ENCODE measurements at places on chromosomes 3 and 15.

GRCh38 chr3:70550723-70551319 lies 238.4 kb upstream of the MDFIC2 start:
- peak; percentile 50 for DNase-seq

- no peak for DNase-seq
Observed at GRCh38 chr3:109784285-109784684, 446.9 kb upstream of the DPPA4 start.

GRCh38 chr3:162337630-162338029 lies 841.0 kb downstream of the OTOL1 start:
- no peak for DNase-seq

DNA sequence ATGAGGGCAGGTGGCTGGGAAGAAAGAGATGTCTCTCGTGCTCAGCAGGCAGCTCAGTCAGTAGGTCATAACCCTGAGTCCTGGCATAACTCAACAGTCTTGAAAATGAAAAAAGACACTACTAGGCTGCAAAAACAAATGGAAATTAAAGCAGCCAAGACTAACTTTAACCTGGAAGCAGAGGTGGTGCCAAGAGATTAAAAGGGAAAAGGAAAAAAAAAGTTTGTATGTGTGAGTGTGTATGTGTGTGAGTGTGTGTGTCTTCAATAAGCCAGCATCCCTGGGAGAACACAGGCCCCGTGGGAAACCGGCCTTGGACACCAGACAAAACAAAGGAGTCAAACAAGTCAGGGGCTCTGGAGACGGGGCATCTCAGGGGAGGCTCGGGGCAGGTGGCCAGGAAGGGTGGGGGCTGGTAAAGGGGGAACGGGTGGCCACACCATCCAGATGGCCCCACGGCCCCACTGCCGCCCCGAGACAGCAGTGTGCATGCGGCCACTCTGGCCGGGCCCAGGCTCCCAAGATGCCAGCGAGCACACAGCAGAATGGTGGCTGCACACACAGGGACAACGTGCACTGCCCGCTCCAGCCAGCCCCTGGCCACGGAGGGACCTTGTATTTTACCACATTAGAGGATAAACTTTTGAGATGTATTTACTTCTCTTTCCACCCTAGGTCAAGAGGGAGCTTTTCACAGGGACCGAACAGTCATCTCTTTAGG lies 23.8 kb downstream of the CYFIP1 start:
- DNase-seq: no peak

DNA sequence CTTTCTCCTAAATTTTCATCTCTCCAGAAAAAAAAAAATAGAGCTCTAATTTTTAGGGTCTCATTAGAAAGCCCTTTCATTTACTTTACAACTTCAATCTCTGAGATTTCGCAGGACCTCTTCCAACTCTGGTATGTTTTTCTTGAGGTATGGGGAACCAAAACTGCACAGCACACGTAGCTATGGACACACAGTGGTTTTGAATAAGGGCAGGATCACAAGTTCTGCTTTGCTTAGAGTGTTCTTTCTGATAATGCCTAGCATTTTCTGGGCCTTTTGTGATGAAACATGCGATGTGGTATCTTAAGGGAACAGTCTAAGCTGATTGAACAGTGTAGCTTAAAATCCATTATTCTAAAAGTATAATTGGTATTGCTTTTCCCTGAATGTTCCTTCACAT lies 25.3 kb downstream of the ZNF592 start:
- no peak for DNase-seq

DNA sequence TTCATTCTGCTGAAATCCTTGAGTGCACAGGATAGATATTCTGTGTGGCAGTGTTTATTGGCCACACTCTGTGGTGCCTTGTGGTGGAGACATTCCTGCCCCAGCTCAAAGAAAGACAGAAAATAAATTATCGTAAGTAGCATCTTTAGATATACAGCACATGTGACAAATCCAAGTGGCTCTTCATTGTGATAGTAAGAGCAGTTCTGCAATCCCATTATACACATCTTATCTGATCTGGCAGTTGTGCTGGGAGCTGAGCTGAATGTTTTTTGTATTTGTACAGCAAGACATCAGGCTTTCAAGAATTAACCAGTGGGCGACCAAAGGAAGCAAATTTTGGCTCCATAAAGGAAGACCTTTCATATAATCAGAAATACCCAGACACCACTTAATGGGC lies 235.3 kb upstream of the MRPL3 start:
- no peak for DNase-seq

- DNase-seq: no peak
Observed at GRCh38 chr15:50135031-50135551, 16.1 kb upstream of the ATP8B4 start.

GRCh38 chr3:25654576-25654975 lies 10.1 kb downstream of the TOP2B start:
- no peak for DNase-seq

DNA sequence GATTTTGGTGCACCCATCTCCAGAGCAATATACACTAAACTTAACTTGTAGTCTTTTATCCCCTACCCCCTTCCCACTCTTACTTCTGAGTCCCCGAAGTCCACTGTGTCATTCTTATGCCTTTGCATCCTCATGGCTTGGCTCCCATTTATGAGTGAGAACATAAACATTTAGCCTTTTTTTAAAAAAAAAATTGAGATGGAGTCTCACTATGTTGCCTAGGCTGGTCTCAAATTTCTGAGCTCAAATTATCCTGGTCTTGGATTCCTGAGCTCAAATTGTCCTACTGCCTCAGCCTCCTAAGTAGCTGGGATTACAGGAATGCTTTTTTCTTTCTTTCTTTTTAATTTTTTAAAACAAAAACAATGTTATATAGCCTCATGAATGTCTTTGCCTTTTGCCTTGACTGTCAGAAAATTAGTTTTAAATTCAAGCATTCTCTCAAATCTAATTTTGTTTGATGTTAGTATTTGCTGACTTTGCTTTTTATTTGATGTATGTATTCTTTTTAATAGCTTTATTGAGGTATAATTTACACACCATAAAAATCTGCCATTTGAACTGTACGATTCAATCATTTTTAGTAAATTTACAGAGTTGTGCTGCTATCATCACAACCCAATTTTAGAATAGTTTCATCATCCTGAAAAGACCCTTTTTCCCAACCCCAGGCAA lies 46.9 kb downstream of the NFKBIZ start:
- DNase-seq: no peak

DNA sequence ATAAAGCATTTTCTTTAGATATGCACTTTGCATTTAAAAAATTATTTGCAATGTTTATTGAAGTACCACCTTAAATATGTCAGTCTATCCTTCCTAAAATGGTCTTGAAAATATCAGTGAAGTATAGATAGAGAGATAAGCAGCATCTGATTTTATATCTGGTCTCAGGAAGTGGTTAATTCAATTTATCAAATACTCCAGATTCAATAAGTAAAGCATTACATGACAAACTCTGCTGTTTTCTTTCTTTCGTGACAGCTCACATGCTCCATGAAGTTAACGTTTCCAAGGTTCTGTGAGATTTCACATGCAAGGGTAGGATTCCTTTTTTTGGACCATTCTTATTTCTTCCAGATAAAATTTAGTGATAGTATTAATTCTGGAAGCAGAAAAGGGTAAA lies 775.4 kb upstream of the ROBO1 start:
- no peak for DNase-seq

DNA sequence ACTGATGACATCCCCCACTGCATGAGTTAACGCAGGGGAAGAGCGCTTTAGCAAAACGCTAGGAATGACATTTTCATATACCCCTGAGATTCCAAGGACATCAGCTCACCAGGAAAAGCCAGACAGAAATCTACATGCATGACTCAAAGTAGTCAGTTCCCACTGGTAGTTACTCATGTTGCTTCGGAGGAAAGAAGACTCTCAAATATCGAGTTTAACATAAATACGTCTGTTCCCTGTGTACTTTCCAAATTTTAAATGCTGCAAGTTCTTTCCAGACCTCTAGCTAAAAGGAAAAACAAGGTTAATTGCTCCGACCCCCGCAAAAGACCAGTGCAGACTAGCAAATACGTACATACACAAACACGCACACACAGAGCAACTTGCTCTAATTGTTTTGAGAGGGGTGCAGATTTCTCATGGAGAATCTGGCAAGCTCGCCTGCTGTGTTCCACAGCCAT lies 115.4 kb upstream of the PRICKLE2 start:
- DNase-seq: no peak

- DNase-seq: no peak
Observed at GRCh38 chr3:130299531-130299930, 45.9 kb upstream of the COL6A5 start.

DNA sequence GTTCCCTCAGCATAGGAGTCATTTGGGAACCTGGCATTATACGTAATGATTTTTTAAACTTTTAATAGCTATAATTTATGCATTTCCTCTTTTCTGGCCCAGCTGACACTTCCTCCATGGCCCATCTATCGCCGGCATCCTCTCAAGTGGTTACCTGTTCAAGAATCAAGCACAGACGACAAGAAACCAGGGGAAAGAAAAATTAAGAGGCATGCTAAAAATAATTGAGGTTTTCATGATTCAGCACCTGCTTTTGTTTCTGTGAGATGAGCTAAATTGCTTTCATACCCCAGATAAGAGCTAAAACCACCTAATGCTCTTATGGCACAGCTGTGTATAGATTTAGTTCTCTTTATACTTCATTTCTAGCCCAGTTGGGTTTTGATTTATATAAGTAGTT lies 1.7 kb downstream of the SPCS1 start:
- no peak for DNase-seq

DNA sequence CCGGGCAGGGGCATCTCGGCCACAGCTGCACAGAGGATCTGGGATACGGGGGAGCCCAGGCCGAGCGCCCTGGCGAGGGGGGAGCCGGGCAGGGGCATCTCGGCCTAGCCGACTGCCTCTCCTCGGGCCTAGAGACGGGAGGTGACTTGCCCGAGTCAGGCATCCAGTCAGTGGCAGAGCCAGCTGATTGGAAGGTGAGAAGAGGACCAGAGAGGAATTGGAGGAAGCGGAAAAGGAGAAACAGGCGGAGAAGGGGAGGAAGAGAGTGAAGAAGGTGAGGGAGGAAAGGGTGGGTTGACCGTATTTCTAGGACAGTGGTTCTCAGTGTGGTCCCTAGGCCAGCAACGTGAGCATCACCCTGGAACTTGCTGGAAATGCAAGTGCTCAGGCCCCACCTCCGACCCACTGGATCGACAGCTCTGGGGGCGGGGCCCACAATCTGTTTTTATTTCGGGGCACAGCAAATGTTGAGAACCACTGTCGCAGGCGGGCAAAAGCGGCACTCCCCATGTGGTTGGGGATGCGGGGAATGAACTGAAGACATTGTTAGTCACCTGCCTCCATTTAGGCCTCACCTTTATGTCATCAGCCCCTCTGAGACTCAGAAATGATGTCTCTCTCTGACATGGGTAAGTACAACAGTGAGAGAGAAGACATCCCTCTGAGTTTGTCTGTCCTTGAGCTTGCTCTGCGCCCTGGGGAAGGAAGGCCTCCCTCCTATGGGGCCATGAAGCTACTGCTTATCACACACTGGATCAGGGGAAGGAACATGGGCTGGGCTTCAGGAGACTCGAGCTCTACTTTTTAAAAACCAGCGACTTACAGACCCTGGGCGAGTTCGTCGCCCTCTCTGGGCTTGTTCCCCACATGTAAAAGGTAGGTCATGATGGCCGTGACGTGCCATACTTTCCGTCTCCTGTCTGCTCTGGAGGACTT lies 1.0 kb upstream of the MELTF start:
- DNase-seq: no peak

GRCh38 chr15:42144841-42145375 lies 11.5 kb downstream of the PLA2G4F start:
- DNase-seq: no peak

DNA sequence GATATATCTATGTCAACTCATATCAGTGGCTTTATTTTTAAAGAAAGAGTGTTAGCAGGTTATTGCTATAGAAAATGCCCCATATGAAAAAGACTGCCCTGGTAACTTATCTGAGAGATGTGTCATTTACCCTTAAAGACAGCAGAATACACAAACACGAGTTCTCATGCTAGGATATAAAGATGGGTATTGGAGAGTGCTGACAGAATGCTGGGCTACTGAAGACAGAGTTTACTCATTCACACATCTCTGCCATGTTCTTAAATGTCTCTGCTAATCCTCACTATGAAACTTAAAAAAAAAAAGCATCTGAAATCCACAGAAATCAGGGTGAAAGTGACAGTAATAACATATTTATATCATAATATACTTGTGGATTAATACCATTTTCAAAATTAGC lies 126.7 kb downstream of the FOXP1 start:
- no peak for DNase-seq

DNA sequence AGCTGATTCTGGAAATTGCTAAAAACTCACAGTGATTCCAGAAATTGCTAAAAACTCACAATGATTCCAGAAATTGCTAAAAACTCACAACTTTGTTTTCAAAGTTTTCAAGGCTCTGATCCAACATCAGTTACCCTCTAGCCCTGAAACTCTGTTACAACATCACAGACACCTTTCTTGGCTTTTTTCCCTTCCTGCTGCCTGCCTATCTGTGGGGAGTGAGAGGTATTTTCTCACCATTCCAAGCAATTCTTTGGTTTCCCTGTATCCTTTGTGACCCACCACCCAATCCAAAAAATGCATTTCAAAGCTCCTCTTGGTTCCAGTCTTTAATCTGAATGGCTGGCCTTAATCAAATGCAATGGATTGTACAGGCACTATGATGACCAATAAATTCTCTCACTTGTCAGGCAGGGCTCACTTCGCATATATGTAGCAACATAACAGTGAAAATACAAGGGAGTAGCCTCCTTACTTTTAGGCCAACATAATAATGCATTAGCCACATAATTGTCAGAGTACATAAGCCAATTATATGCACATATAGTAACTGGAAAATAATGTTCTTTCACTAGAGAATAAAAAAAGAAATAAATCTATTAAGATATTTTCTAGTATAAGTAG lies 1139.0 kb downstream of the ROBO2 start:
- no peak for DNase-seq

- no peak for DNase-seq
Observed at GRCh38 chr15:30008156-30008555, 74.6 kb upstream of the GOLGA8J start.

DNA sequence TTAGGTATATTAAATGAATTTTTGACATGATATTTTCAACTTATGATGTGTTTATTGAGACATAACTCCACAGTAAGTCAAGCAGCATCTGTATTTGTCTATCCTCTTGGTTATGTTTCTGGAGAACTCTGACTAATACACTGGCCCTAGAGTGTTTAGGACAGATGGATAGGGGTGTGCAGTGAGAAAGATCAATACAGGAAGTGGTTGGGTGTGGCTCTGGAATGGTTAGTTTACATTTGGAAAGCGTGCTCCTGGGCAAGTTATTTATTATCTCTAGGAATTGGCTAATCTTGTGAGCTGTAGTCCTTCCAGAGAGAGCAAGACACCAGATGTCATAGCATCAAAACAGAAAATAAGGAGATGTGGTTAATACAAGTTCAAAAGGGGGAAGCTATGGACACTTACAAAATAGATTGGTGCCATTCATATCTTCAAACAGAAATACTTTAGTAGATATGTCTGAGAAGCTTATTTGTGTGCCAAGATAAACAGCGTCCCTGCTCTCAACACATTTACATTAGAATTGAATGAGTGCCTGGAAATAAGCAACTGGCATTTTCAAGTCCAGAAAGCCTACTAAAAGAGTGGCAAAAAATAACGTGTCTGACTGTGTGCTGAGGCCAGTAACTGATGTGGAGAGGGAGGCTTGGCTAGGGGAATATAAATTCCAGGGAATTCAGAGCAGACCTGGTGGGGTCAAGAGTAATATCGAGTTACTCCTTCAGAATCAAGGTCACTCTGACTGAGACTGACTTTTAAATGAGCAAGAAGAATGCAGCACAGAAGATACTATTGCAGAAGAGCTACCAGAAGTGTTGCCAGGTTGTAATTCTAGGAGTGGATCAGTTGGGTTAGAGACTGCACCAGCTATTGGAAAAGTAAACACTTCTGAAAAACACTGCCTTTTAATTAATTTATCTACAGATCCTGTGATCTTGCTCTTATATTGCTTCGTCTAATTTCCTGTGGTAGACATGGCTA lies 33.4 kb upstream of the PLAAT1 start:
- no peak for DNase-seq

Measured in activated CD8-positive, alpha-beta memory T cell treated with anti-CD3 and anti-CD28 coated beads for 4 hours (primary cell).